Inflammatory macrophage treated with lipopolysaccharide for 4 hours (primary cell): ENCODE measurements at places on chromosomes 7 and 10.

DNA sequence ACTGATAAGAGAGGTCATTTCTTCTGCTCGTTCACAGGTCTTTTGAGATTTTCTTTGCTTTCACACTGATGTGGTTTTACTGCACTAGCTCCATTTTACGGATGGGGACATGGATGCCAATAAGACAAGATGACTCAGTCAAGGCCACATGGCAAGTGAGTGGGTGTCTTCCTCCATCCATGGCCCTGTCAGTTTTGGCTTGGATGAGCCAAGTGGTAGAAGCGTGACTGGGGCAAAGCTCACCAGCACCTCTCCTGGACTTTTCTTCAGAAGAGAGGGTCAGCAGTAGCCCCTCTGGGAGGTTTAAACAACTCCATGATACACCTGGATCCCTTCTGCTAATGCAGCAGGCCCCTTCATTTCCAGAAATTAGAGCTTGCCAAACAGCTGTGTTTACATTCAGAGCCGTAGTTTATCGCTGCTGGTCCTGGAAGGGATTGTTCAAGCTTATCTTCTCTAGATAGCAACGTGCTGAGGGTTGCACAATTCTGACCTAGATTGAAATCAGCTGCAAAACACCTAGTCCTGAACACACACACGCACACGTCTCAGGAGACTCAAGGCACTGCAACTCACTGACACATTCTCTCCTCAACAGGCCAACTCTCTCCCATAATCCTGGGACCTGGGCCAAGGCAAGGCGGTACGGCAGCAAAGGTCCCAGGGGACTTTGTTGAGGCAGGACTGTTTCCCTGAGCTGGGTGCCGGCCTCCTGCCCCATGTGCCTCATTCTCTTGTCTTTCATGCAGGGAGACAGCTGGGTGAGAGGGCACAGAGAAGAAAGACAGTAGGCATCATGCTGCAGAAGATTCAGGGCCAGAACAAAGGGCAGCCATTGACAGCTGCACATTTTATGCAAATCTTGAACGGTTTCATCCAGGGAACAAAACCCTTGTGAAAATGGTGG is 14.2 kb upstream of the PDCD4 start:
- peak; percentile 74 for DNase-seq

GRCh38 chr10:94403380-94404213 is 1.3 kb downstream of the TBC1D12 start:
- DNase-seq: peak; percentile 92

GRCh38 chr10:35852721-35853120 is 210.6 kb upstream of the FZD8 start:
- DNase-seq: no peak

GRCh38 chr7:20220293-20220761 is 3.1 kb upstream of the MACC1 start:
- DNase-seq: peak; percentile 65

GRCh38 chr10:63605197-63605967 is 84.2 kb downstream of the REEP3 start:
- no peak for DNase-seq

- DNase-seq: no peak
Measured at GRCh38 chr10:62252051-62252450, 16.6 kb downstream of the RTKN2 start.

- no peak for DNase-seq
Measured at GRCh38 chr7:11609096-11609670, 222.8 kb downstream of the THSD7A start.

GRCh38 chr10:71301371-71301916 is 17.6 kb upstream of the SLC29A3 start:
- no peak for DNase-seq

DNA sequence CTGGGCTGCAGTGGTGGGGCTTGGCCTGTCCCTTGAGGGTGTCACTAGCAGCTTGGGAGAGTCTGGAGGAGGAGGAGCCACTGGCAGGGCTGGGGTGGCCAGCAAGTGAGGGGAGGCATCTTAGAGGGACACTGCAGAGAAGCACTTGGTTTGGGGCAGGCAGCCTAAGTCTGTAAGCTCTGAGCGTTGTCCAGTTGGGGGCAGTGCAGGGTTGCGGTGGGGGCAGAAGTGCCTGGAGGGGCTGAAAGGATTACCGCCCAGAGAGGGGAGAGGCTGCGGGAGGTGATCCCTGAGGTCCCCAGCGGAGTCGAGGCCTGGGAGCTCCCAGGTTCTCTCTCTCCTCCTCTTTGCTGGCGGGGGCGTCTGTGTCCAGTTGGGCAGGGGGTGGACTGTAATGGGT is 7.4 kb downstream of the ADCYAP1R1 start:
- no peak for DNase-seq

DNA sequence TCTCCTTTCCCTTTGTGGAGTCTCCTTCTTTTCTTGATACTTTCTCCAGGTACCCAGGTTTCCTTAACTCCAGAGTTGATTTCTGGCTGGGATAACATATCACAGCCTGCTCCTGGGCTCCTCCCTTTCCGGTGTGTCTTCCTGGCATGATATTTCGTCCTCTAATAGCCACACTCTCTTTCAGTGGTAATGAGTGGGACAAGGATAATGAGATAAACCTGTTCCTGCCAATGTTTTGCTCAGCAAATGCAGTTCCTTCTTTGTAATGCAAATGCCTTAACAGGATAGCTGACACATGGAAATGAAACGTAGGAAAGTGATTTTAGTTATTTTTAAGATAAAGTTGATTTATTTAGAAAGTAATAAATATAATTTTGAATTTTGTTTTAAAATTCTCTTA is 168.6 kb downstream of the NRP1 start:
- no peak for DNase-seq

GRCh38 chr10:113261161-113261560 is 291.7 kb upstream of the HABP2 start:
- no peak for DNase-seq

GRCh38 chr7:33757563-33758165 is 147.7 kb upstream of the BMPER start:
- DNase-seq: peak; percentile 39

DNA sequence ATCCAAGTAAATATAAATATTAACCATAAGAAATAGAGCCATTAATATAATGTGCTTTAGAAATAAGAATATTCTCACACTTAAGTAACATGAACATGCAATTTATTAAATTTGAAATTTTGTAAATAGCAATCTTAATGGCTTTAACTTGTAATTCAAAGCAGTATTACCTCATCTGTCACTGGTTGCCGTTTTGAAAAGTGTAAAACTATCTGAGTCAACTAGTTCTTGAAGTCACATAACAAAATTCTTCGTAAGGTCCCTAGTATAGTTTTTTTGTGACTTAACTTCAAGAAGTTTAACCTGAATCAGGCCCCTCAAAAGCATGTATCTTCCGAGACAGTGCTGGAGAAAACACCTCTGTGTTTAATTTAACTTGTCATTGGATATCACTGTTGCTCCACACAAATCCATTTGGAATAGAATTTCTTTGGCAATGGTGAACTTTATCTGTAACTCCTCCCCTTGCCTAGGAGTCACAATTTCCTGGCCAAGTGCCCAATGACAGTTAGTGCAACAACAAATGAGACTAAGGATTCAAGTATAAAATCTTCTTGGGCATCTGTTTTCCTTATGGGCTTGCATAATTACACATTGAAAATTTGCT is 47.1 kb downstream of the NT5C2 start:
- DNase-seq: peak; percentile 27

- DNase-seq: no peak
Measured at GRCh38 chr7:133115596-133115995, 33.7 kb upstream of the CHCHD3 start.

DNA sequence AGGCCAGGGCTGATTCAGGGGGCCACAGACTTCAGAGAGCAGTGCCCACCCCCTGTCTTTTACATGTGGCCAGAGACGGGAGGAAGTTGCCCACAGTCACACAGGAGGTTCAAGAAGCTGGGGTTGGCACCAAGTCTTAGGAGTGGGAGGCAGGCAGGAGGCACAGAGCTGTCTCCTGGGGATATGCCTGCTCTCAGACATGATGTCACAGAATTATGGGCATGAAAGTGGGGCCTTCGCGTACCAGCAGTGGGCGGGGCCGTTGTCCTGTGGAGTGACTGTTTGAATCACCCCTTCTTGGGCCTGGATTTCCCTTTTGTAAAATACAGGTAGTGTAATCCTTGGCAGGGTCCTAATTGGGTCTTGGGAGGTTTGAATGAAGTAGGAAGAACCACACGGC is 81.2 kb upstream of the PPIF start:
- peak; percentile 78 for DNase-seq

DNA sequence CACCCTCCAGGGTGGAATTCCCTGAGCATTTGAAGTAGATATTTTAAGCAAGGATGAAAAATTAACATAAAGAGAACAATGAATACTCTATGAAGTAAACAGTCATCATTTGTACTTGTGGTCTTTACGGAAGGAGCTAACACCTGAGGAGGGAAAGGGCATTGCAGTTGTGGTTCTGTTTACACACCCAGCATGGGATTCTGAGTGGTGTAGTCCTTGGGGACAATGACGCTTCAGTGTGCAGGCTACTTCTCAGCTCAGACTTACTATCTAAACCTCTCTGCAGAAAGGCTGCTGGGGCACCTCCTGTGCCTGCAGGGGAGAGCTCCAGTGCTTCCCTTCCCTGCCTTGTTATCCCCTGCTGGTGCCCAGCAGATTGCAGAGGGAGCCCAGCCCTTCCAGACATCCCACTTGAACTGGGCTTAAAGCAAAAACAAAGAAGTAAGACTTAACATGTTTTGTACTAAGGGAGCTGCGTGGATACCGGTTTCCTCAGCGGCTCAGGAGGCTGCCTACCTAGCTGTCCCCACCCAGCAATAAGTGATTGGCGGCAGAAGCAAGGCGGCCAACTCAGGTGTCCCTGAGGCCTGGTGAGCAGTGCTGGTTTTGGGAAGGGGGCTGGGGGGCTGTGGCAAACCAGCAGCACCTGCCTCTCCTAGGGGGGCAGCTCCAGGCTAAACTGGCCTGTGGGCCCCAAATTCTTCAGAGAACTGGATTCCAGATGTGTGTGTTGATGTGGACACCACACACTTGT is 89.1 kb downstream of the CELF2 start:
- no peak for DNase-seq

- no peak for DNase-seq
Measured at GRCh38 chr7:18555120-18555519, 59.6 kb downstream of the HDAC9 start.

DNA sequence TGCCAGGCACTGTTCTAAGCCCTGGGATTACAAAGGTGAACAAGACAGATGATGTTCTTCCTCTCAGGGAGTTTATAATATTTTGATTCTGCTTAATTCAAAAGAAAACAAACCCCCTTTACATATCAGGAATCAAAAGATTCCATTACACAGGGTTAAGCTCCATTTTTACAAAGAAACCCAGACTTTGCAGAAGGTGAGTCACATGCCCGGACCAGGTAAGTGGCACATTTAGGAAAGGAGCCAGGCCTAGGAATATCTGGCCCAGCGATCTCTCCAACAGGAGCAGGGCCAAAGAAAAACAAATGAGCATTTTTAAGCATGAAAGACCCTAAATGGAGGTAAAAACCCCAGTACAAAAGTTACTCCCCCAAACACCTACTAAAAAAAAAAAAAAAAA is 1.1 kb downstream of the STN1 start:
- no peak for DNase-seq

DNA sequence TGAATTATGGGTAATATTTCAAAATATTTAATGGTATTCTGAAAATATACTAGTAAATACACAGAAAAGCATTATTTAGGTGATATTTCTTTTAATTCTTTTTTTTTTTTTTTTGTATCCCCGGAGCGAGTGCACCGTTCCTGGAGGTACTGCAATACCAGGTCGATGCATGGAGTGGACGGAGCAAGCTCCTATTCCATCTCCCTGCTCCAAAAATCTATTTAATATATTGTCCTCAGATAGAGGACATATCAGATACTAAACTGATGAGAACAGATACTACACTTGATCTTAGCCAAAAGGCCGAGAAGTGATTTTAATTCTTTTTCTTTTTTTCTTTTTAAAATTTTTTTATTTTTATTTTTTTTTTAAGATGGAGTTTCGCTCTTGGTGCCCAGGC is 10.8 kb downstream of the BTRC start:
- DNase-seq: no peak

GRCh38 chr10:85946713-85947326 is 419.8 kb downstream of the GRID1 start:
- DNase-seq: no peak

- peak; percentile 1 for DNase-seq
Measured at GRCh38 chr7:81929386-81929785, 159.5 kb upstream of the HGF start.

DNA sequence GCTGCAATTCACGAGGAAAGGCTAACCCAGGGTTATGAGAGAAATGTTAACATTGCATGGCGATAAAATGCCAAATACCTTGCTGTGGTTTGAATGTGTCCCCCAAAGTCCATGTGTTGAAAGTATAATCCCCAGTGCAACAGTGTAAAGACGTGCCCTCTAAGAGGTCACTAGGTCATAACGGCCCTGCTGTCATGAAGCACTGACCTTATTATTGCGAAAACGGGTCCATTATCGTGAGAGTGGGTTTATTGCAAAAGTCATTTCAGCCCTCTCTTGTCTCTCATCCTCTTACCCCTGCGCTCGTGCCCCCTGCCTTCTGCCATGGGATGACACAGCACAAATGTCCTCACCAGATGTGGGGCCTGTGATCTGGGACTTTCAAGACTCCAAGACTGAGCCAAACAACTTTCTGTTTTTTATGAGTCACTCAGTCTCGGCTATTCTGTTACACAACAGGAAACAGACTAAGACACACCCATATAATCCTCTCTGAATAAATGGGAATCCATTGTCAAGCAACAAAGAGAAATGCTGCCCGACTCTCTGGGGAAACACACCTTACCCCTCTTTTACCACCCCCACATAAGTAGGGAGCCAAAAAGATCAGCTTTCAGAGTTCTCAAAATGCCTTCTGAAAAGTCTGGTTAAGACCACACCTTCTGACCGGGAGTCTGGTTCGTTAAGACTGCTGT is 73.1 kb upstream of the UCN3 start:
- DNase-seq: peak; percentile 98

DNA sequence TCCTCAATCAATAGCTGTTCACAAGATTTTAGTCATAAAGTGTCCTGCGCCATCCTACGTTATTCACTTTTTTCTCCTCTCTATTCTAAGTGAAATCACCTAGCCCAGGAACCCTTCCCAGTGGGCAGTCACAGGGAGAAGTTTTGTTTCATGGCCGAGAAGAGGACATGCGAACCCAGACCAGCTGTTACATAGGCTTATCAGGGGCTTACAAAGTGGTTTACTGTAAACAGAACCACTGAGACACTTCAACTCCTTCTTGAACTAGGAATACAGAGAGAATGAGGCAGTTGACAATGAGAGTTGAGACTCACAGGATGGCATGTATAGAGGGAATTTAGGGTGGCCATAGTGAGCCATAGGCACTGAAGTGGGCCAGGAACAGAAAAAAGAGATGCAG is 246.9 kb upstream of the GLI3 start:
- DNase-seq: no peak

- DNase-seq: peak; percentile 93
Measured at GRCh38 chr10:5297466-5297865, 67.3 kb upstream of the UCN3 start.

- no peak for DNase-seq
Measured at GRCh38 chr10:95319239-95319638, 28.4 kb upstream of the PDLIM1 start.

GRCh38 chr10:17835688-17836087 is 26.5 kb downstream of the MRC1 start:
- no peak for DNase-seq
